ENCODE measurements at places on chromosomes 6 and 20. TPM values are rescaled to one million over a fixed set of nuclear protein-coding genes. Genes with fewer than 3 reads are reported as not detected.

- peak; percentile 69 for DNase-seq
These were observed 35.6 kb downstream of the SUN5 start for GRCh38 chr20:32968478-32969241.

DNA sequence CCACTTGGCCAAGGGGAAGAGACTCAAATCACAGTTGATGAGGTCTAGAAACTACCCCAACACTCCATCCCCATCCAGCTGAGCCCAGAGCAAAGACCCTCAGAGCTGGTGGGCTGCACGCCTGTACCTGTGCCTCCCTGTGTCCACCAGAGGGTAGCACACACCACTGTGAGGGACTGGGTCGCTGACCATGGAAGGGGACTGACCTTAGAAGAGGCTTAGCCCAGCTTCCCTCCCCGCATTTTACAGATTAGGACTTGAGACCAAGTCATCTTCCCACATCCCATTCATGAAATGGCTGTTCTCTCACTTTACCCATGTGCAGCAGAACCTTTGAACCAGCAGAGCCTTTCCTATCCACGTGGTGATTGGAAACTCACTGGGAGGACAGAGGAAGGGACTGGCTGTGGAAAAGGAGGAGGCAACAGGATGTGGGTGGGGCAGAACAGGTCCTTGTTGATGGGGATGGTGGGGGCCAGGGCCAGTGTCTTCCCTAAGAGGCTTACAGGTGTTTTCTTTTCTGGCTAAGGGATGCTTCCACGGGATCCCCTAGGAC lies 44.3 kb downstream of the CPXM1 start:
- no peak for DNase-seq

DNA sequence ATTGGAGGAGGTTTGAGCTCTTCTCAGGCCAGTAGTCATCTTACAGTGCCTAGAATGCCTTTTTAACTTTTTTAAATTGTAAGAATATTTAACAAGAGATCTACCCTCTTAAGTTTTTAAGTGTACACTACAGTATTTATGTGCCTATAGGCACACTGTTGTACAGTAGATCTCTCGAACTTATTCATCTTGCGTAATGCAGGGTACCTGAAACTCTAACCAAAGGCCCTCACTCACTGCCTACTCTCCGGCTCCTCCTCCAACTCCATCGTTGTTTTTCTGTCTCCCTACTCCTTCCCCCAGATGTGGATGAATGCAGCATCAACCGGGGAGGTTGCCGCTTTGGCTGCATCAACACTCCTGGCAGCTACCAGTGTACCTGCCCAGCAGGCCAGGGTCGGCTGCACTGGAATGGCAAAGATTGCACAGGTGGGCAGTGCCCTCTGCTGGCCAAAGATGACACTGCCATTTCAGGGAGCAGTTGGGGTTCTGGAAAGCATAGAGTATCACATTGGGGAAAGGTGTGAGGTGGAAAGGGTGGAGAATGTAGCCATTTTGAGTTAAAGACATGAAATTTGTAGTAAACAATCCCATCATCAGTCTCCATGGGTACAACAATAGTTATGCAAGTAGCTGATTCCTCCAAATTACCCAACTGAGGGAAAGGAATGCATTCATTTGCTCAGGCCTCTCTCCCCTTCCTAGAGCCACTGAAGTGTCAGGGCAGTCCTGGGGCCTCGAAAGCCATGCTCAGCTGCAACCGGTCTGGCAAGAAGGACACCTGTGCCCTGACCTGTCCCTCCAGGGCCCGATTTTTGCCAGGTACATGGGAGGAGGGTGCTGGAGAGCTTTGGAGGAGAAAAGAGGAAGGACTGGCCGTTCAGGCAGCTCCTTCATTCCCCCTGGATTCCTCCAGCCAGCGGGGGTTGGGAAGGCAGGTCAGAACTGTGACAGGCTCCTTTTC lies 18.4 kb upstream of the ZNF76 start:
- peak; percentile 84 for DNase-seq

DNA sequence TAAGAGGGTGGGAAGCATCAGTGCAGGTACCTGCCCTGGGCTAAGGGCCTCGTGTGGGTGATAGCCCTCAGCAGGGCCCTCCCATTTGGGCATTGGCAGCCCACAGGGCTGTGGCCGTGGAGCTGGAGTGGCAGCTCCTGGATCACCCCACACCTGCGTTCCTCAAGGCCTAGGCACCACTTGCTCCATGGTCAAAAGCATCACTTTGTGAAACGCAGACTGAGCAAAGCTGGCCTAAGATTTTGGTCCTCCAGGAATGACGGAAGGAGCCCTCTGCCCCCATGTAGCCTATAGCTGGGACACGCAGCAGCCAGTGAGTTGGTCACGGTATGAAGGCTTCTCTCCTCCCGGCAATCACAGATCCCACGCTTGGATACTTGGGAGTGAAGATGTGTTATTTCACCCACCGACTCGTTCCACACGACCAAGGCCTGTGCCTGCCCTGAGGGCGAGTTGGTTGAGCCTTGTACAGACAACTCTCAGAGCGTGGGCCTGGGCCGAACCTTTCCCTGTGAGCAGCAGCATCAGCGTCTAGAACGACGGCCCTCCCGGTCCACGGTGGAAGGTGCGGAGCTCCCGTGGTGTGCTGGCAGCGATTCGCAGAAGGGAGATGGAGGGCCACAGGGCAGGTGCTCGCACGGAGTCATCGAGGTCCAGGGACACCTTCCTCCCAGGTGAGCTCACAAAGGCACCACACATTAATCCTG lies 39.7 kb downstream of the THBS2 start:
- DNase-seq, result no peak

GRCh38 chr6:34511214-34511914 lies 44.8 kb downstream of the SPDEF start:
- DNase-seq, result no peak

GRCh38 chr20:41405436-41405835 lies 38.8 kb upstream of the EMILIN3 start:
- no peak for DNase-seq

DNA sequence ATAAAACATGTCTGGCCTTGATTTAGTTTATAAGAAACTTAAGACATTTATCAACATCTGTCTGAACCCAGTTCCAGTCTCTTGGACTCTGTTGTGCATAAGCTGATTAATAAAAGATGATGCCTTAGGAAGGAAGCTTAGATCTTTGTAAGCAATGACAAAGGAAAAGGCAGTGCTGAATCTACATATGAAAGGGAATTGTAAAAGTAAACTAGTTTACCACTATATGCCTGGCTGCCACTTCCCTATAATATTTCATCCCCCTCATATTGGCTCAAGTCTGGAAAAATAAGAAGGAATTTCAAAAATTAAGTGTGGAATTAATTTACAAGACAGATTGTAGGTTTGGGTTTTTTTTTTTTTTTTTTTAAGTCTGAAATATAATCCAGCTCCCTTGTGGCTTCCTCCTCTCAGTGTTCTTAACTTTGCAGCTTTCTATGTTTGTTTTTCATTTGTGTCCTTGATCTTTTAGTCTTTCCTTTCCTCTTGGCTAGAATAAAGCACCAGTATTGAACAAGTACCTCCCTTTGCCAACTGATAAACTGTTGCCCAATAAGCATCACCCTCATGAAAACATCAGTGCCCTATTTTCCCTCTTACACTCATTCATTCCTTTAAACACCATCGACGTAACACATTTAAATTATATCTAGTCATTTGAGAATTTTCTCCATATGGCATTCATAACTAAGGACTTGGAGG lies 146.7 kb upstream of the TBX18 start:
- DNase-seq, result no peak

The CGA gene
- 30.3 TPM for total RNA-seq

The ADGB gene
- total RNA-seq, result 0.31 TPM

The HLA-DOB gene
- 0.88 TPM for total RNA-seq
